Uterus (tissue), 4 donors: ENCODE measurements at places on chromosomes 13 and 19.

GRCh38 chr13:30394751-30395191 is 27.5 kb upstream of the UBE2L5 start:
- DNase-seq = no peak

GRCh38 chr13:76654263-76654662 is 231.9 kb downstream of the KCTD12 start:
- no peak for DNase-seq

DNA sequence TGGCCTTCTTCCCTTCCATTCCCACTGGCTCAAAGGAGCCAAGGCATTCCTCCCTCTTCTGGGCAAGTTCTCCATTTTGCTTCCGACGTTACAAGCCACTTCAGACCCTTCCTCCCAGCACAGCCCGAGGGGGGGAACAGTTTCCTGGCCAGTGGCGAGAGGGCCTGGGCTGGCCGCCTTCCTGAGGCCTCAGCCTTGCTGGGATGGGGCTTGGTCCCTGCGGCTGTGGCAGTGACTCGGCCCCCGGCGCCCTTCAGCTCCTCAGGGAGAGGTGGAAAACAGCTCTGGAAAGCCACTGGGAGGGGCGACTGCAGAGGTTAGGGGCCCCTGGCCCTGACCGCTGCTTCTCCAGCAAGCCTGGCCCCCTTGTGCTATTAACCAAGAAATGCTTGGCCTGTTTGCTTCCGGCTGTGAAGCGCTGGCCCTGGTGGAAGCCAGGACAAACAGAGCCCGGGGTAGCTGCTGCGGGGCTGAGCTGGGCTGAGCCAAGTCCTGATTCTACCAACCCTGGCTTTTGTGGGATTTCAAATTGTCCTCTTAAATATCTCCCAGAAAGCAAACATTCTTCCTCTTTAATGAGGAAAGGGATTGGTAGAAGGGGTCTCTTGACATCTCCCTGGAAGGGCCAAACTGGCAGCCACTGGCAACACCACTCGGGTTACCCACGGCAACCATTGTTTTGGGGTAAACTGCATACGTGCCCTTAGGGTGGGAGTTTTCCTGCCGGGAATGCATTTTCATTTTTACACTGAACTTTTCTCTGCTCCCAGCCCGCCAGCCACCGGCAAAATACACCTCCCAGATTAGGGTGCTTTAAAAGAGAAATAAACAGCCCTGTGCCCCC is 38.7 kb downstream of the C13orf46 start:
- peak; percentile 23 for DNase-seq

GRCh38 chr13:54361460-54361859 is 1332.8 kb downstream of the OLFM4 start:
- no peak for DNase-seq

DNA sequence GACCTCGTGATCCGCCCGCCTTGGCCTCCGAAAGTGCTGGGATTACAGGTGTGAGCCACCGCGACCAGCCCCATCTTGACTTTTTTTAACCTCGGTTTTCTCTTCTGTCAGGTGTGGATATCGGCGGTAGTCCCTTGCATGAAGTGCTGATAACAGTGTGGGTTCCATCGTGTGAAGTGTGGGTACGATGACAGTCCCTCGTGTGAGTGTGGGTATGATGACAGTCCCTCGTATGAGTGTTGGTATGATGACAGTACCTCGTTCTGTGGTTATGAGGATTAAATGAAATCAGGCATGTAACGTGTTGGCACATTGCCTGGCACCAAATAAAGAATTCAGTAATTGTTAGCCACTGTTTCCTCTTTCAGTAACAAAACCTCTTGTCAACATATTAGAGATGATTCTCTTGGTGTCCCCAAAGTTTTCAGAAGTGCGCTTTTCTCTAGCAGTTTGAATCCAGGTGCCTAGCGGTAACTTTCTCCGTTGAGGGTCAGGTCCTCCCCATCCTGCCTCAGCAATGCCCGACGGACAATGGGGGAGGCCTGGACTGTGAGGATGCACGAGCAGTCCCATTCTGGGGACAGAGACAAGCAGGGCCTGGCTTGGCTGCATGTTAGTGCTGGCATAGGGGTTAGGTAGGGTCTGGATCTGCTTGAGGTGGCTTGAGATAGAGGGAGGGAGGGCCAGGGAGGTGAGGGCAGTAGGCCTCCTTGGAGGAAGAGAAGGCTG is 15.3 kb downstream of the GATAD2A start:
- no peak for DNase-seq

DNA sequence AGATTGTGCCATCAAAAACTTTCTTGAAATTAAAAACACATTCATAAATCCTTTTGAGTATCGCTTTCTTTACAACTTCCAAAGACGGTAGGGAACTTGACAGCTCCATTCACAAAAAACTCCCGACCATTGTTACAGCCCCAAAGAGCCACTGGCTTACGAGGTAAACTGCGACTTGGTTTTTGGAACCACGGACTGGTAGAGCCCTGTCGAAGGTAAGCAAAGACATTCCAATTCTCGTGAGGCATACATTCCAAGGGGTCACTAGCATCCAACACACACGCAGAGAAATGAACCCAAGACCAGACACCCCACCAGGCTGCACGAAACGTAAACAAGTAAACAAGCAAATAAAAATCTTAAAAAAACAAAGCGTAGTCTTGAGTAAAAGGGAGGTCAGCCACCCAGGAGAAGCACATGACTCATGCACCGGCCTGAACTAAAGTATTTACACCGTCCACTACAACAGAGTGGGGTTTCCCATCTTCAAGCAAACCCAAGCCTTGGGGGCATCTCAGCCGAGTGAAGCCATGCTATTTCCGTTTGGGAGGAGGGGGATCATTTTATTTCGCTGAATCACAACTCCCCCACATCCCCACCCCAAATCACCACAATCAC is 1.4 kb downstream of the BRD4 start:
- DNase-seq = no peak

- DNase-seq = peak; percentile 87
Measured at GRCh38 chr19:52336117-52336790, at the start of gene ZNF610. Gene ZNF610, plus strand, starts transcription at chr19:52336243. Its CDS starts 12,930 bp downstream, at chr19:52349173.

GRCh38 chr13:21060338-21061028 is 903 bp downstream of the LATS2 start:
- peak; percentile 54 for DNase-seq

DNA sequence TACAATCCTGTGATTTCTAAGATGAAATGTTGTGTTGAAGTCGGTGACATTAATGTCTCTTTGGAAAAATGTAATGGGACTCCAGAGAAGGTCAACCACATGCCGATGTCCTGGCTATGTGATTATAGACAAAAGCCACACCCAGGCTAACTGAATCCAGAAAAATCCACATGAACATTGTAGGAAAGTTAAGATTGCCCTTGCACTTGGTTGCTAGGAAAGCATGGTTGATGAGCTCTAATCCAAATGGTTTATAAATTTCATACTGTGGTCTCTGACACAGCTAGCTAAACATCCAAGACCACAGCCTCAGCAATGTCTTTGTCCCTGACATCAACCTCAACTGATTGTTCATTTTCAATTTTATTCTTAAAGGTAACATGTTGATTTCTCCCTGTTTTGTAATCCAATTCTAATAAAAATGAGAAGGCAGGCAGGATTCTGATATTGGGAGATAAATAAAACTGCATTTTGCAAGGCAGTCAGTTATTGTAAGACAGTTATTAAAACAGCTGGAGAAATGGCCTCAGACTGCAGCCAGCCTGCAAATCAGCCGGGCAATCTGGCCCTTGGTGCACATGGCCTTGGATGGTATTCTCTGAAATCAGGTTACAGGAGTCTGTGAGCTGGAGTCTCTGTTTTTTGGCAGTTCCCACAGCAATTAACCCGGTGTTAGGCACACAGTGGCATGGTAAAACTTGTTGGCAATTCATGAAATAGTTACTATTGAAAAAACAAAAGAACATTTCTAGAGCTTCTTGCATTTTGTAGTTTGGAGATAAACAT is 93.9 kb downstream of the STARD13 start:
- DNase-seq = no peak
